ENCODE measurements at places on chromosomes 3 and 15.

DNA sequence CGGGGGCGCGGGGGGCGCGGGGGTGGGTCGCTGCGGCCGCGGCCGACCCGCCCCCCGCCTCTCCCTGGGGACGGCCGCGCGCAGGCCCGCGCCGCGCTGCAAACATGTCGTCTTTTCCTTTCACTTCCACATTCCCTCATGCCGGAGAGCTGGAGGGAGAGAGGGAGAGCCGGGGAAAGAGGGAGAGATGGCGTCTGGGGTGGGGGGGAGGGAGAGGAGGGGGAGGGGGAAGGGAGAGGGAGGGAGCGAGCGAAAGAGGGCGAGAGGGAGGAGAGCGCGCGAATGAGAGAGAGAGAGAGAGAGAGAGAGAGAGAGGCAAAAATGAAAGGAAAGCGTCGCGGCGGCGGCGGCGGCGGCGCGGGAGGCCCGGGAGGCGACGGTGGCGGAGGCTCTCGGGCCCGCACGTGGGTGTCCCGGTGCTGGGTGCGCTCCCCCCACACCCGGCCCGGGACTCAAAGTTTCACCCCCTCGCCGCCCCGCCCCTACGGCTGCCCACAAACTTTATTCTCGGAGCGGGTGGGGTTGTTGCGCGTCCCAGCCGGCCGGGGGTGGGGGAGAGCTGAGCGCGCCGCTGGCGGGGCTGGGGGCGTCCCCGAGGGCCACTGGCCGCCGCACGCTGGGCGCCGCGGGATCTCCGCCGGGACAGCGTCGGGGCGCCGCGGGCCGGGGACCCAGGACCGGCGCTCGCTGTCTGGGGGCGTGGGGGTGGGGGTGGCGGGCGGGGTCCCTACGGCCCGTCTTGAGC is 731 bp downstream of the ZNF710 start:
- peak; percentile 57 for DNase-seq

DNA sequence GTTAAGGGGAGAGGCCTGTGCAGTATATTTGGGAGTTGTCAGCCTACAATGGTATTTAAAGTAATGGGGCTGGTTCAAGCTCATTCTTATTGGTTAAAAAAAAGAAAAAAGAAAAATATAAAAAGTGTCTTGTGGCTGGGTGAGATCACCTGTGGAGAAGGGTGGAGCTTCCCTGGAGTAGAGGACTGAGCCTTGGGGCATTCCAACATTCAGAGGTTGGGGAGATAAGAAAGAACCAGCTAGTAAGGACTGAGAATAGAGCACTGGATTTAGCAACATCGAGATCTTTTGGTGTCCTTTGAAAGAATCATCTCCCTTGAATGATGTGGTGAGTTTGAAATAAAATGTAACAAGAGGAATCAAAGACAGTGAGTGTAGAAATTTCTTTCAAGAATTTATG is 5.2 kb downstream of the SLC49A4 start:
- no peak for DNase-seq

GRCh38 chr3:128605091-128606046 is 45.2 kb downstream of the RPN1 start:
- DNase-seq = no peak

DNA sequence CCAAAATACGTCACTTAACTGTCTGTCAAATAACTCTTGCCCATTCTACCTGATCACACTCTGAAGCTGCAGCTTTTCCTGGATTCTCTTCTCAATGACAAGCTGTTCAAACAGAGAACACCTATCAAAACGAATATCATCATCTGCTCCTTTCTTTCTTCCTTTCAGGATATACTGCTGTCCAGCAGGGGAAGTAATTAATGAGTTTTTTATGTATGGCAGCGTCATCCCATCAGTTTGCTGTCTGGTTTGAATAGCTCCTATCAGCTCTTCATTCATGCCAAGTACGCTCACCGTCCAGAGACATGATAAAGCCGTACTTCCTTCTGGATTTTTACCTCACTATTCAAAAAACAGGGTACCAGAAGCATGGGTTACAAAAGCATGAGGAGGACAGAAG is at the start of gene CHRM5:
Gene CHRM5 (plus strand): TSS at position 274 of the 400 bp plus-strand sequence. CDS start 94,221 bp downstream, outside the sequence.
- DNase-seq = no peak

DNA sequence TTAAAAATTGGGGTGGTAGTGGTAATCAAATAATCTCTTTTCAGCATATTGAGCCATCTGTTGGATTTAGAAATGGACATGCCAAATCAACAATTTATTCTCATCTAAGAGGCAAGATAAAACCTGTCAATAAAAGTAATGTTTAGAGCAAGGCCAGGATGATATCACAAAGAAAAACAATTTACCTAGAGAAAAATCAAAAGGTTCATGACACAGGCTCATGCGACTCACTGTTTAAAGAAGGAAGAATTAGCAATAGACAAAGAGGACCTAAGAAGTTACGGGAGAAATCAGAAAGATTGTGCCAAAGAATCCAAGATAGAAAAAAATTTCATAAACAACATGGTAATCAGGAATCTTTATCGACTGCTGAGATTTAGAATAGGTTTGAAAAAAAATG is 868.5 kb upstream of the GBE1 start:
- DNase-seq = no peak

DNA sequence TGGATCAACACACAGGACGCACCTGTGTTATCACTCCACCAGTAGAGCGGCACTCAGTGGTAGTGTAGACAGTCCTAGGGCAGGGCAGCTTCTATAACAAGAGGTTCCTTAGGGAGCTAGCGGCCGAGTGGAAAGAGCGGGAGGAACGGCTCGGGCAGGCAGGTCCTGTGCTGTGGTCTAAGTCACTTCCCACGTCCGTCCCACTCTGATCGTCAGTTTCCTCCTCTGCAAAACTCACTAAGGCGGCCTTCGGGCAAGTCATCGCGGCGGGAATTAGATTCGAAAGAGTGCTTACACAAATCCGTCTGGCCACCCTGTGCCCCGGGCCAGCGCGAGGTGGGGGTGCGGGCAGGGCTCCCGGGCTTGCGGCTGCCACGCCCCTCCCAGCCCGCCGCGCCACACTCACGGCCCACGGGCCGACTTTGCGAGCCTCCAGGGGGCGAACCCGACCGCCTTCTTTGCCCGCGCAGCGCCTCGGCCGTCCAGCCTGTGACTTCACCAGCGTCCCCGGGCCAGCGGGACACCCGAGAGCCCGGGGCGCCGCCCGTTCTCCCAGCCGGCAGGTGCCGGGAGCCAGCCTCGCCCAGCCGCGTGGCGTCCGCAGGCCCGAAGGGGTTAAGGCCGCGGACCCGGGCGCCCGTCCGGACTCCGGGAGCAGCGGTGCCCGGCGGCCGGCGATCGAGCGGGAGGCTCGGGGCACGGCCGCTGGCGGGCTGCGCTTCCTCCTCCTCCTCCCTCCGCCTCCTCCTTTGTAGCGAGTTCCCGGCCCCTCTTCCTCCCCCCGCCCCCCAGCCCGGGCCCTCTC is 416 bp upstream of the CORO2B start:
- DNase-seq = peak; percentile 76

GRCh38 chr3:89983449-89983848 is 876.0 kb downstream of the EPHA3 start:
- no peak for DNase-seq

GRCh38 chr15:80418892-80419537 is 14.8 kb downstream of the ARNT2 start:
- DNase-seq = peak; percentile 38
